NCI-H2171 treated with DMSO at 0.1 percent for 48 hours (cell line): ENCODE measurements at places on chromosomes 5 and 9.

DNA sequence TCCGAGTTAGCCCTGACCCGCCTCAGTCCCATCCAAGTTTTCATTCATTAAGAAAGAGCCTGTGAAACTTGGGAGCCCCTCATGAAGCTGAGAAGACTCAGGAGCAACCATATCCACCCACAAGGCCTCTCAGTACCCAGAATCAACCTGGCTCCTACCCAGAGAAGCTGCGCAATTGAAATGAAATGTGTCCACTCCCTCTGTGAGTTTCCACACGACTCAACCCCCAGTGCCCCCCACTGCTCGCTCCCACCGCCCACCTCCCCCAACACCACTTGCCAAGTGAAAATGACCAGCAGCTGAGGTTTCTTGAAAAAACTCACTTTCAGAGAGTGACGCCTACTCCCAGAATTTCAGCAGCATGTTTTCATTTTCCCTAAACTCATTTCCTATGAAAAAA is 104.6 kb downstream of the CDK5RAP2 start:
- no peak for DNase-seq

- DNase-seq: no peak
Measured at GRCh38 chr5:148969291-148969690, 93.6 kb downstream of the SH3TC2 start.

DNA sequence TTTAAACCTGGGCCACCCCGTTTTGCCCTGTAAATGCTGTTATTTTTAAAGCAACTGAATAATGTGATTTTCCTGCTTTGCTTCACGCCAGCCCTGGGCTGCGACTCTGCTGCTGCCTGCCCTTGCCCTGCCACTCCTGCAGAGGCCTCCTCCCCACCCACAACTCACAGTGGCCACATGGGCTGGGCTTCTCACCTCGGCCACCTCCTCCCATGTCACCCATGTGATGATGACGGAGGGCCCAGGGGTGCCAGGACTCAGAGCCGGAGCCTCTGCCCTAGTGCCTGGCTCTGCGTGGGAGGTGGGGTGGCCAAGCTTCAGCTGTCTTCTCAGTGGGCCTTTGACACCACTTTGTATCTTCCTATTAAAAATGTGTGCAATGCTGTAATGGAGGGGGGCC is 48.1 kb upstream of the NKD2 start:
- DNase-seq: no peak

GRCh38 chr5:135435467-135436330 is 11.4 kb downstream of the DCANP1 start:
- no peak for DNase-seq

DNA sequence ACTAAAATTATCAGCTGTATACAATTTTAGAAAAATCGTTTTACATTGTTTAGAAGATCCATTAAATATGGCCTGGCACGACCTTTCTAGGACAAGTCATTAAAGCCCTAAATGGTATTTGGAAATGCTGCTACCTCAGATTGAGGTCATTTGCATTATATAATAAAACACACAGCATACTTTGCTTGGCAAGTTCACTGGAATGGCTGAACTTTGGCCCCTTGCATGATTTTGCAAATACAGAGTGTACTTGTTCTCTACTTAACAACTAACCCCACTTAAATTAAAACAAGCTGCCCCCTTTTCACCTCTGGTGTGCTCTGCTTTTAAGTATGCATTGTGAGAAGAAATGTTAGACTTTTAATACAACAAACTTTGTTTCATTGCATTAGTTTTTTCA is 860.1 kb downstream of the PTPRD start:
- no peak for DNase-seq

GRCh38 chr9:130286781-130287428 is 21.3 kb downstream of the HMCN2 start:
- DNase-seq: no peak
